ENCODE measurements at places on chromosomes 6 and 20. TPM values are rescaled to one million over a fixed set of nuclear protein-coding genes. Genes with fewer than 3 reads are reported as not detected.

THEMIS gene
- total RNA-seq, result not detected

JPH2 gene
- 10.4 TPM for total RNA-seq

PTPRK gene
- 58.3 TPM for total RNA-seq

BTNL2 gene
- total RNA-seq, result not detected

B4GALT5 gene
- total RNA-seq, result 78.1 TPM

ZBTB46 gene
- total RNA-seq, result 0.59 TPM

IMPG1 gene
- total RNA-seq, result not detected
